ENCODE measurements at places on chromosomes 16 and 17.

DNA sequence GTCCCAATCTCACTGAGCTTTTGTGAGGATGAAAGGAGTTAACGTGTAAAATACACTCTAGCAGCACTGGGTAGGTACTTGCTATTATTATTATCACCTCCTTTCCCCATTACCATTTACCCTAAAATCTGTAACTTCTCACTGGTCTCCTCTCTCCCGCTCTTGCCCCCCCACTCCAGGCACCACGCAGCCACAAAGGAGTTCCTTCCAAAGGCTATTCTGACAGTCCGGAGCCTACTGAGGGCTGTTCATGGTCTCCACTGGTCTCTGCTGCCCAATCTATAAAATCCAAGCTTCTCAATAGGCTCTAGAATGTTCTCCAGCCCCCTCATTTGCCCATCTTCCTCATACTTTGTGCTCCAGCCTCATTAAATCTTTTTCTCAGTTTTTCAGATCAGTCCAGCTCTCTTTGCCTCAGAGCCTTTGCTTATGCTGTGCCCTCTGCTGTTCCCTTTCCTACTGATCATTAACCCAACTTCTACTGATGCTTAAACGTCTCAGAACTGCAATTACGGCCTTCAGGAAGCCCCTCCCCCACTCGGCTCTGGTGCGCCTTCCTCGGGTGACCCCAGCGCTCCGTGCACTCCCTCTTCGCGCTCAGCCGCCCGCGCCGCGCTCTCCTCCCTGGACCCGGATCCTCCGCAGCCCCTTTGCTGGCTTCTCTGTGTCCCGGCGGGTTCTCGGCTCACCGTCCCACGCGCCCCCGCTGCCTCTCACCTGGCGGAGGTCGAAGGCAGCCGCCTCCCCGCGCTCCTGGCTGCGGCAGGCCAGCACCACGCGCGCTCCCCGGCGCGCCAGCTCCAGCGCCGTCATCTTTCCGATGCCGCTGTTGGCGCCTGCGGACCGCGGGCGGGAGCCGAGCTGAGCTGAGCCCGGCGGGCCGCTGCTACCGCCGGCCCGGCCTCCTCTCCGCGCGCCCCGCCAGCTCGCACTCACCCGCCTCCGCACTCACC is 737 bp downstream of the DHRS13 start:
- no peak for DNase-seq

GRCh38 chr17:40361925-40362695 is 2.4 kb downstream of the GJD3 start:
- no peak for DNase-seq

GRCh38 chr16:2388875-2389433 is 40.3 kb upstream of the CCNF start:
- no peak for DNase-seq

DNA sequence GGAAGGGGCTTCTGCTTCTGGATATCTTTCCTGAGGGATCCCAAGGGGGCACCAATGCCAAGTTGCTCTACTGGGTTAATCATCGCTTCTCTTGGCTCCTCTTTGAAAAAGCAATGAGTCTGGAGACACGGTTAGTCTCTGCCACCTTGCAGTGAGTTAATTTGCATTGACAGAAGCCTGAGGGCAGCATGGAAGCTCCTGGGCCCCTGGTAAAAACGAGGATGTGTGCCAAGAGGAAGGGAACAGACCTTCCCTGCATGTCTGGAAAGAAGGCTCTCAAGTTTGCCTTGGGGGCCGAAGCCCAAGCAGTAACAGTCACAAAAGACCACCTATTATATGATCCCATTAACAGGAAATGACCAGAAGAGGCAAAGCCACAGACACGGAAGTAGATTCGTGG is 86.7 kb downstream of the IRX5 start:
- DNase-seq: no peak

- DNase-seq: no peak
Observed at GRCh38 chr17:8162997-8163977, 539 bp upstream of the VAMP2 start.

DNA sequence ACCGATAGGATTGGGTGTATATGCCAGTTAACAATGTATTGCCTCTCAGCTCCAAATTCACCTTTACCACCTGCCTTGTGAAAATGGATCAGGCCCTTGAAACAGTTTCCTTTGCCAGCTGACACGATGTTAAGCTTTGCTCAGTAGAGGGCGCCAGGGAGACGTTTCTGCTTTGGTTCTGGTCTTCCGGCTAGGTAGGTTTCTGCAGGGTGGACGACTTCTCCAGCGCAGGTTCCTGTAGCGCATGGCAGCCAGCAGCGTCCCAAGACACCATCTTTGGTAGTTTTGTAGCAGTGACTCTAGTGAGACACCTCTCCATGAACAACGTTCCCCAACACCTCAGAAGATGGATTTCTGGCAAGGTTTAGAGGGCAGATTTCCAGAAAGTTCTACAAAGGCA is 24.0 kb downstream of the SYCE1L start:
- no peak for DNase-seq

DNA sequence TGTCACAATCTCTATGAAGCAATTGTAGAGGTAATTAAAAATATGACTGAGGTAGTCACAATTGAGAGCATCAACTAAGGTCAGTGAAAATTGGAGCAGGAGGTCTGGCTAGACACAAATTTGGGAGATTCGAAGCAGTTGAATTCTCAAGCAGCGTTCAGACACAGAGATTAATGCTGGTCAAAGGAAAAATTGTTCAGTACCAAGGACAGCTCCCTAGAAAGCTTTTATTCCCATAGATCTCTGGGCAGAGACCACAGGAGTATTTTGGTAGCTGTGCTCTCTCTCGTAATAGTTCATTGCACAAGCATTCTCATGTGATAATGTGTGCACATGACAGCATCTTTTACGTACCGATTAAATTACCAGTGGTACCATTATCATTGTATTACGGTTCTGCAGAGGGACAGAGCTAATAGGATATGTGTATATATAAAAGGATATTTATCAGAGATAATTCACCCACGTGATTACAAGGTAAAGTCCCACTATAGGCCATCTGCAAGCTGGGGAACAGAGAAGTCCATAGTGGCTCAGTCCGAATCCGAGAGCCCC is 387.5 kb upstream of the HSBP1 start:
- DNase-seq: no peak

Data from cortex of kidney (tissue), 1 donor.